ENCODE measurements at places on chromosomes 7 and 10. TPM values are rescaled to one million over a fixed set of nuclear protein-coding genes. Genes with fewer than 3 reads are reported as not detected.

The PSPH gene
- 124 TPM for total RNA-seq

The FEZF1 gene
- not detected for total RNA-seq

The SEMA3C gene
- total RNA-seq: 0.13 TPM

The CCDC7 gene
- 0.93 TPM for total RNA-seq

The MRC1 gene
- total RNA-seq: not detected

The ACSL5 gene
- total RNA-seq: 32.7 TPM

The TCAF2 gene
- total RNA-seq: not detected

The CCDC146 gene
- total RNA-seq: 1.2 TPM

The ZSCAN21 gene
- total RNA-seq: 11.8 TPM

The THSD7A gene
- total RNA-seq: 0.07 TPM

The SEMA4G gene
- 46.2 TPM for total RNA-seq

The MMRN2 gene
- not detected for total RNA-seq

The MRLN gene
- total RNA-seq: not detected

The NPFFR1 gene
- total RNA-seq: not detected

The STEAP1B gene
- total RNA-seq: not detected

The C10orf143 gene
- 0.84 TPM for total RNA-seq

The CRTAC1 gene
- not detected for total RNA-seq

The SFXN2 gene
- 20.6 TPM for total RNA-seq

The INSYN2A gene
- not detected for total RNA-seq

The VAX1 gene
- total RNA-seq: not detected
